ENCODE measurements at places on chromosomes 16 and 17.
A peak's percentile ranks its signal among the peaks of the same experiment; 100 is the strongest.

- H3K4me3 ChIP-seq, result no peak overlapping the region
- no peak for DNase-seq
- no peak overlapping the region for H3K27ac ChIP-seq
- no peaks in the 10 kb centered on the region for H3K36me3 ChIP-seq
Observed at GRCh38 chr16:83577078-83577745, 230.6 kb upstream of the HSBP1 start.

DNA sequence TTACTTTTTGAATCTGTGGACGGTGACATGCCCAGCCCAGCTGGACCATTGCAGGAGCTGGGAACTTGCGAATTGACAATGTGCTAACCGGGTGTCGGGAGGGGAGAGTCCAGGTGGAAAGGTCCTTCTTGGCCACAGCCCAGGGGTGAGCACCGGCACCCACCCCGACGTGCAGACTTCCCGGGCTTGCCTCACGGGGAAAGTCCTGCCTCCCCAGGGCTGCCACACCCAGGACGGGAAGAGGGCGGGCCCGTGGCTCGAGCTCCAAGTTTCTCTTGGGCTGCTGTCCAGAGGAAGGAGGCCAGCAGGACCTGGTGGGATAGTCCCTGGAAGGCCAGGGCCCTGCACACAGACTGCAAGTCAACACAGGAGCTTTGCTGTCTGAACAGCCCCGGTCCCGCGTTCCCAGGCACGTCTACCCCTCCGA lies 17.7 kb downstream of the CARD14 start:
- no peaks in the 10 kb centered on the region for H3K36me3 ChIP-seq
- DNase-seq, result no peak
- peaks cover 58% of the 10 kb centered on the region for H3K27me3 ChIP-seq
- H3K4me3 ChIP-seq, result no peak overlapping the region

- no peaks in the 10 kb centered on the region for H3K36me3 ChIP-seq
- no peak overlapping the region for H3K27ac ChIP-seq
- no peaks in the 10 kb centered on the region for H3K4me1 ChIP-seq
- no peak for DNase-seq
- no peak overlapping the region for H3K4me3 ChIP-seq
Observed at GRCh38 chr17:78960928-78961327, 18.8 kb downstream of the LGALS3BP start.

GRCh38 chr16:80084614-80085013 lies 456.2 kb upstream of the DYNLRB2 start:
- H3K27me3 ChIP-seq, result no peaks in the 10 kb centered on the region
- no peak overlapping the region for H3K27ac ChIP-seq
- peak; percentile 29 for DNase-seq

DNA sequence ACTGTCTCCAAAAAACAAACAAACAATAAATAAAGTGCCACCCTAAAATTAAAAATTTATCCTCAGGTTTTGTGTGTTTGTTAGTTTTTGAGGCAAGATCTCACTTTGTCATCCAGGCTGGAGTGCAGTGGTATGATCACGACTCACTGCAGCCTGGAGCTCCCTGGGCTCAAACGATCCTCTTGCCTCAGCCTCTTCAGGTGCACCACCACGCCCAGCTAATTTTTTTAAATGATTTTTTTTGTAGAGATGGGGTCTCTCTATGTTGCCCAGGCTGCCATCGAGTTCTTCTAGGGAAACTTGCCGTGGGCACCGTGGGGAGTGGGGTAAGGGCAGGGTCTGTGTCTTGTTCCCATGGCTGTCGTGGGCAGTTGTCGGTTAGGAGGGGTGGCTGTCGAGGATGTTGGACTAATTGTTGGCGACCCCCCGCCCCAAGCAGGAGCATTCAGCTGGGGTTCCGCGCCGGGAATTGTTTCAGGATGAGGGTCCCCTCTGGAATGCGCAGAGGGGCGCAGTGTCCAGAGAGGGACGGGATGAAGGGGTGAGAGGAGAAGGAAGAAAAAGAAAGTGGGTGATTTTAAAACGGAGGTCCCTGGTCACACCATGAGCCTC lies 1.1 kb upstream of the RNF213 start:
- H3K4me1 ChIP-seq, result no peaks in the 10 kb centered on the region
- H3K27me3 ChIP-seq, result no peaks in the 10 kb centered on the region
- no peaks in the 10 kb centered on the region for H3K36me3 ChIP-seq
- DNase-seq, result no peak

- H3K4me1 ChIP-seq, result peaks cover 6% of the 10 kb centered on the region
- no peak for DNase-seq
- no peak overlapping the region for H3K27ac ChIP-seq
Observed at GRCh38 chr16:72609933-72610332, 438.0 kb upstream of the PMFBP1 start.

DNA sequence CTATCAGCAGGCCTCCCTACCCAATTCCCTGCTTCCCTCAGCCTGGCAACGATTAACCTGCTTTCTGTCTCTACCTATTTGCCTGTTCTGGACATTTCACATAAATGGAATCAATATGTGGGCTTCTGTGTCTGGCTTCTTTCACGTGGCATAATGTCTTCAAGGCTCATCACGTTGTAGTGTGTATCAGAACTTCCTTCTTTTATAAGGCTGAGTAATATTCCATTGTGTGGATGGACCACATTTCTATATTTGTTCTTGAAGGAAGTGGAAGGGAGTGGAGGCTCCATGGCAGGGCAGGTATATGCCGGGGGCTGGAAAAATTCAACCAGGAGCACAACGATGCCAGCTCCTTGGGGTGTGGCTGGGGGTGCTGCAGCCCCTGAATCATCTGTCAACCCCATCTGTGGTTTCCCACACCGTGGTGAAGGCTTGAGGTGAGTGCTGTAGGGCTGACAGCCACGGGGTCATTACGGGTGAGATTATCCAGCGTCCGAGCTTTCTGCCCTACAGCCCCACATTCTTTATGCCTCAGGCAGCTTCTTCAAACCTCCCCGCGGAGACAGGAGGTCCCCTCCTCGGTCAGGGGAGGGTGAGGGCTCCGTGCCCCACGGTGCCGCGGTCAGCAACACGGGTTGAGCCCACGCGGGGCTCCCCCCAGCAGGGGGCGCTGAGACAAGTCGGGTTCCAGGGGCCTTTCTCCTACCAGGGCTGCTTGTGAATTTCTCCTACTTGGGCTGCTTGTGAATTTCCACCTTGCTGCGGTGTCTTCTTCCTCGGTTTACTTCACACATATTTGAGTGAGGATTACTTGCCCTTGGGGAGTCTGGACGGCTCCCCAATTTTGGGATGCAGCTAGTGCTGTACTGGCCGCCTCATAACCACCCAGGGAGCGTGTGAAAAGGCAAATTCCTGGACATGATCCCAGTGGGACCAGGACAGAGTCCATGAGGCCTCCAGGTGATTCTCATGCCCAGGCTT lies 18.3 kb upstream of the WFIKKN2 start:
- no peak overlapping the region for H3K4me3 ChIP-seq
- DNase-seq, result no peak
- no peaks in the 10 kb centered on the region for H3K27me3 ChIP-seq
- H3K27ac ChIP-seq, result no peak overlapping the region

- H3K4me3 ChIP-seq, result peak overlapping the region; percentile 34
- H3K27ac ChIP-seq, result peak overlapping the region; percentile 97
- peaks cover 57% of the 10 kb centered on the region for H3K4me1 ChIP-seq
- H3K36me3 ChIP-seq, result no peaks in the 10 kb centered on the region
Observed at GRCh38 chr16:27326738-27327585, 13.2 kb downstream of the IL4R start.

DNA sequence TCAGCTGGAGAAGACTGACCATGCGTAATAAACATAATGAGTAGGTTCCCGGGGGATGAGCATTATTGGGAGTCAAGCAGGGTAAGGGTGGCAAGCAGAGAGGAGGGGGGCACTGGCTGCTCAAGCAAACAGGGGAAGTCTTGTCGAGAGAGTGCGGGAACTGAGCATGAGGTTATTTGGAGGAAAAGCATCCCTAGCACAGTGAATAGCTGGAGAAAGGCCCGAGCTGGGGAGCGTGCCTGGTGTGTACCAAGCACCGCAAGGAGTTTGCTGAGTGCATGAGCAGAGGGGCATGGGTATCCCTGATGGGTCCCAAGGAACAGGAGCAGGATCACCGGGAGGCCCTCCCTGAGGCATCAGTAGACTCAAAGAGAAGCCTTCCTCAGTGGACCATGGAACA lies 17.2 kb downstream of the CYTH1 start:
- no peak overlapping the region for H3K4me3 ChIP-seq
- no peak overlapping the region for H3K27ac ChIP-seq
- H3K36me3 ChIP-seq, result no peaks in the 10 kb centered on the region
- H3K27me3 ChIP-seq, result no peaks in the 10 kb centered on the region
- H3K4me1 ChIP-seq, result no peaks in the 10 kb centered on the region

All from tibial artery (tissue), 4 donors.